Hypothalamus (tissue), 51 donors: ENCODE measurements at places on chromosomes 4 and X.

GRCh38 chrX:37424000-37424429 lies 74.9 kb downstream of the PRRG1 start:
- no peak for DNase-seq

GRCh38 chr4:156966836-156967235 lies 4.8 kb downstream of the PDGFC start:
- no peak for DNase-seq

DNA sequence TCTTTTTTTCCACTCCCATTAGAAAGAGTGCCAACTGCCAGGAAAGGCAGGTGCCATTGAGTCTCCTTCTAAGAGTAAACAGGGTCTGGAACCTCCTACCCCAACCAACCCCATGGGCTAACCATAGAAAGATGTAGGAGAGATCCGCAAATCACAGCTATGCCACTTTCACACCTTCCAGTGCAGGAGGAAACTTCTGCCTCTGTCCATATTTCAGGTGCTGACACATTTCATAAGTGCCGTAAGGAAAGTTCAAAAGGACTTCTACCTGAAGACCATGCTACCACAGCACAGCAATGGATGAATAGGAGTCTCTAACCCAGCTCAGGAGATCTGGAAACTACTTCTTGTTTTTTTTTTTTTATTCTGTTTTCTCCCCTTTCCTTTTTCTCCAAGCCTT lies 145.8 kb downstream of the FBXO8 start:
- no peak for DNase-seq

- DNase-seq, result no peak
Measured at GRCh38 chr4:183635741-183636140, 23.2 kb downstream of the RWDD4 start.

GRCh38 chr4:17512973-17513665 lies 1.2 kb upstream of the QDPR start:
- DNase-seq, result no peak

- DNase-seq, result no peak
Measured at GRCh38 chr4:13953083-13953482, 325.6 kb upstream of the BOD1L1 start.

- no peak for DNase-seq
Measured at GRCh38 chrX:17680732-17681413, 56.4 kb upstream of the SCML1 start.

DNA sequence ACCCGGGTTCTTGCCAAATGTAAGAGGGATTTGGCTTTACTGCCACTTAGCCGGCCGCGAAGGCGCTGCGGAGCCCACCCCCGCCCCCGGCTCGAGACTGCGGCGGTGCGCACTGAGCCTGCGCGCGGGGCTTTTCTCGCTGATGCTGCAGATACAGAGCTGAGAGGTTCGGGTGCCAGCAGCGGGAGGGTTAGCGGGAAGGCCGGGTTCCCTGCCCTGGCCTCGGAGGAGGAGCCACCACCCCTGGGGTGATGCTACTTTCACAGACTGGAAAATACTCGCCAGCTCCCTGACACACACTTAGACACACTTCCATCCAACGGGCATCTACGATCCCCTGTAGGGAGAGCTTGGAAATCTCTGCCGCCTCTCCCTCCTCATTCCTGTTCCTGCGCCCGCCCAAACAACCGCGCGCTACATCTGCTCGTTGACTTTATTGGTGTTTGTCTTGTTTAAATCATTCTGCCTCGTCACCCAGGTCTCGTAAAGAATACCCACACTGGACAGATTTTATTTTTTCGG lies 2.1 kb upstream of the PCDH7 start:
- peak; percentile 51 for DNase-seq

DNA sequence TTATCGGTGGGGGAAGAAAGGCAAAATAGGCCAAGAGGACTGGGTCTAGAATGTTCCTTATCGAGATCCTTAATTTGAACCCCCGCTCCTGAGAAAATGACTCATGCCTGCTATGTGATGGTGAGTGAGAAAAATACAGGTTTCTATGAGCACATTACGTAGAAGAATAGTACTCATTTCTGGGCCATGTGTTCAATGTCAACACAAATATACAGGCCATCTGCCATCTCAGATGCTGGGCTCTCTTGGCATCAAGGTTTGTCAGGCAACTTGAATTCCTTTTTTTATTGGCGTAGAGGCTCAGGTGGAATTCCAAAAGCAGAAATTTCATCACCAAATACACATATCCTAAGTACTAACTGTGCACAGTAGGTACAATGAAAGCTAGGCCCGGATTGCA lies 81.4 kb upstream of the TRIM2 start:
- DNase-seq, result no peak

DNA sequence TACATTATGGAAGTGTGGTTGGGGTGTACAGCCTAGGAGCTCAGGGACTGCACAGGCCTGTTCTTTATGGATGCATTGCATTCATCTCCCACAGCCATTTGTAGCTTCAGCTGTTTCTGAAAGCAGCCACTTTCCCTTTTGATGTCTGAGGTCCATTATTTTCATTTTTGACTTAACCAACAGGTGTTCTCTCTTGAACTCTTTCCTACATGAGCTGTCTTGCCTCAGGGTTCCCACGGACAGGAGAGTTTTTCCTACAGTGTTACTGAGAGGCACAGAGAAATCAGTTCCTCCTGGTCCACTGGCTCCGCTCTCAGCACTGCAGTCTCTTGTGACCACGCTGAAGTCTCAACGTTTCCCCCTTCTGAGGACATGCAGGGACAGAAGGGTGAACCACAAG lies 87.2 kb downstream of the RASL11B start:
- no peak for DNase-seq

GRCh38 chr4:176569301-176569700 lies 223.4 kb downstream of the VEGFC start:
- no peak for DNase-seq

DNA sequence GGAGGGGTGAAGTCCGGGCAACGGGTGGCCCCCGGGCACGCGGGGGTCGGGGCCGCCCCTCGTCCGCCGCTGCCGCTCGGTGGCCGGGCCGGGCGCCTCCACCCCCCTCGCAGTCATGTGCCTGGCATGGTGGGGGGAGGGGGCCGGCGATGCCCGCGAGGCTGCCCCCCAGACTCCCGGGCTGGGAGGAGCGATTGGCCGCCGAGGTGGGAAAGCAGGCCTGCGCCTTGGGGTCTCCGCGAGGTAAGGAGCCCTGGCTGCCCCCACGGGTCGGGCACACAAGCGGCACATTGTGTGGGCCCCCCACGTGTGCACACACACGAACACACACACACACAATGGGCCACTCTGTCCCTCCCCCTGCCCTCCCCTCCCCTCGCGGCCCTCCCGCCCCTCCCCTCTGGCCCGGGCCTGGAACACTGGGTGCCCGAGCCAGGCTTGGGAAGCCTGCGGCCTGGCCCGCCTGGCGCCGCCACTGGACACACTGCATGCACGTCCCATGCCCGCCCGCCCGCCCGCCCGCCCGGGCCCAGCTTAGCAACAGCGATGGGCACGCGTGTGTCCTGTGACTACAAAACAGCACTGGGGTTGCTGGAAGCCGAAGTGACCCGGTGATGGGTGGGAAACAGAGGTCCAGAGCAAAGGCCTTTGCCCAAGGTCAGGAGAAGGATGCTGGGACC lies 1.3 kb downstream of the SLC6A8 start:
- DNase-seq, result peak; percentile 75

DNA sequence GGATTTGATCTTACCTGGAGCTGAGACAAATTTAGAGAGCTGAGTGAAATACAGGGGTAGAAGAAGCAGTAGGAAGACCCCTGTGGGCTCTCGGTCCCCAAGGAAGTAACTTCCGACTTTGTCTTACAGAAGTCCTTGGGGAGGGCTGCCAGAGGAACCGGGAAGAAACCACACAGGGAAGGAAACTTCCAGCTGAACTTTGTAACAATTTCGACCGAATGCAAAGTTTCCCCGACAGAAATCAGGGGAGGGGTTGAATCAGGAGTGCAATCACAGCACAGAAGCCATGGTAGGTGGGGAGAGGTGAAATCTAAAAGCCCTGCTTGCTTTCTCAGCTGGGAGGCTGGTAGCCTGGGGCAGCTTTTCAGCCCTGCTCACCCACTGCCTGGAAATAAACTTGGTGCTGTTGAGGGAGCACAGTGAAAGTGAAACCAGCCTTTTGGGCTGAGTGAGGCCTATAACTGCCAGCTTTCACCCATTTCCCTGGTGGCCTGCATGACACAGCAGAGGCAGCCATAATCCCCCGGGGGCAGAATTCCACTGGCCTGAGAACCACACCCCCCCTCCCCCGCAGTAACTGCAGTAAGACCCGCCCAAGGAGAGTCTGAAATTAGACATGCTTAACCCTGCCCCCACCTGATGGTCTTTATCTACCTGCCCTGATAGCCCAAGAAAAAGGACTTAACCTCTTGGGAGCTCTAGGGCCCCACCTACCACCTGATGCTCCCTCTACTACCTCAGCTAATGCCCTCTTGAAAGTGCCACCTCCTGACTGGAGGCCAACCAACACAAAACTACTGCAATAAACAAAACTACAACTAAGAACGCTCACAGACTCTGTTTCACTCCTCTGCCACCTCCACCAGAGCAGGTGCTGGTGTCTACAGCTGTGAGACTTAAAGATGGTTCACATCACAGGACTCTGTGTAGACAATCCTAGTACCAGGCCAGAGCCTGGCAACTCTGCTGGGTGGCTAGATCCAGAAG lies 248.2 kb downstream of the PARM1 start:
- DNase-seq, result no peak

- no peak for DNase-seq
Measured at GRCh38 chrX:150575419-150575814, 7.0 kb downstream of the MTM1 start.

- DNase-seq, result no peak
Measured at GRCh38 chr4:14771504-14772175, 230.6 kb upstream of the CPEB2 start.

DNA sequence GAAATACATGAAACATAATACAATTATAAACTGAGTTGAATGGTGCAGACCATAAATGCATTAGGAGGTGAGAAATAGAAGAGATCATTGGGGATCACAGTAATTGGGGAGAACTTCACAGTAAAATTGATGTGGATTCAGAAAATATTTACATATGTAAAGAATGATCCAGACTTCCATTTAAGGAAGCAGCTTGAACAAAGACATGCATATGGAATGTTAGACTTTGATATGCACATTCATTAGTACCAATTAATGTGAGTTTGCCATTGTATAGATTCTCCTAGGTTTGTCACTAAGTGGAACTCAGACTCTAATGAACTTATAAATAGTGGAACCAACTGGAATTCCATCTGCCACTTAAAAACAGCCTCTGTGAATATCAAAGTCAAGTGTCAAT lies 235.6 kb downstream of the PARM1 start:
- DNase-seq, result no peak

DNA sequence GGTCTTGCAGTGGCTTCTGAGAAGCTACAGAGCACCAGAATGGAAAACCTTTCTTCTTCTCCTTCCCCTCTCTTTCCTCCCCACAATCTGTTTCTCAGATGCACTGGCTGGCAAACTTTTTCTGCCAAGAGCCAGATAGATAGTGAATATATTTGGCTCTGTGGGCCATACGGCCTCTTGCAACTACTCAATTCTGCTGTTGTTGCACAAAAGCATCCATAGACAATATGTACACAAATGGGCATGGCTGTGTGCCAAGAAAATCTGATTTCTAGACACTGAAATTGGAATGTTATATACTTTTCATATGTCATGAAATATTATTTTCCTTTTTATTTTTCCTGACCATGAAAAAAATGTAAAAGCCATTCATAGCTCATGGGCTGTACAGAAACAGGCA lies 3.1 kb downstream of the PHEX start:
- no peak for DNase-seq

GRCh38 chrX:16914058-16914457 lies 32.4 kb upstream of the REPS2 start:
- DNase-seq, result no peak

DNA sequence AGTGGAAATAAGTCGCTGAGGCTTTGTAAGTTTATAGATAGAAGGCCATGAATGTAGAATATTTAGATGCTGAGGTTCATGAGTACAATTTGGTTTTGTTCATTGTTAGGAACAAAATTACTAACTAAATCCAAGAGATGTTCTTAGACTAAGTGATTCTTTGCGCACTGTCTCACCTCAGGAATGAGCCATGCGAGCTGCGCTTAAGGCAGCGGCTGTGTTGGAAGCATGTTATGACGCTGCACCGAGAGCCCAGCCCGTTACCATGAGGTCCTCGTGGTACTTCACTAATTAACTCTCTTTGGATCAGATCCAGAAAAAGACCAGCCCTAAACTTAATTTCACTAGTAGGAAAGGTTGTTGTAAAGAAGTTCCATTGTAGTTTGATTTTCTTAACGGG lies 166.2 kb downstream of the RAPGEF2 start:
- DNase-seq, result no peak

GRCh38 chrX:46739736-46740135 lies 19.2 kb downstream of the SLC9A7 start:
- DNase-seq, result no peak

DNA sequence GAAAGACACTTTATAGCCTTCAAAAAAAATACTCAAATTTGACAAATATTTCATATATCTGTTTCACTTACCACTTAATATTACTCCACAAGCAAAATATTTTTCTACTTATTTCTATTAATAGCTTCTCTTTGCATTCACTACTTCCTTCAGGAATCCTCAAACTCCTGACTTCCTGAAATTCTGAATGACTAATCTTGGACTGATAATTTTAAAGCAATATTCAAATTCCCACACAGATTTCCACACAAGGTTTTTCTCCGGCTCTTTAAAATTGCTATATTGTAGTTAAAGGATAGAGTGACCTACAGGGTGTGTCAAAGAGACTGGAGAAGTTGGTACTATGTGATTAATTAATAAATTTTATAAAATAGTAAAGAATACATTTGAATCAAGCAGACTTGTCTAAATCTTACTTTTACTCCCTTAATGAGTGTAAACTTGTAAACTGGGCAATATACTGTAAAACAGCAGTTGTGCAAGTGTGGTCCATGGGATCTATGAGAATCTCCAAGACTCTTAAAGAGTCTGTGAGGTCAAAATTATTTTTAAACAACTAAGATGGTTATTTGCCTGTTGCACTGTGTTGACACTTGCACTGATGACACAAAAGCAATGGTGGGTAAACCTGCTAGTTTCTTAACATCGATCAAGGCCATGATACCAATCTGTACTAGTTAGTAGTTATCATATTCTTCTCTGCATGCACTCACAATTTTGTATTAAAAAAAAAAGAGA lies 44.5 kb downstream of the ANKRD17 start:
- DNase-seq, result no peak

DNA sequence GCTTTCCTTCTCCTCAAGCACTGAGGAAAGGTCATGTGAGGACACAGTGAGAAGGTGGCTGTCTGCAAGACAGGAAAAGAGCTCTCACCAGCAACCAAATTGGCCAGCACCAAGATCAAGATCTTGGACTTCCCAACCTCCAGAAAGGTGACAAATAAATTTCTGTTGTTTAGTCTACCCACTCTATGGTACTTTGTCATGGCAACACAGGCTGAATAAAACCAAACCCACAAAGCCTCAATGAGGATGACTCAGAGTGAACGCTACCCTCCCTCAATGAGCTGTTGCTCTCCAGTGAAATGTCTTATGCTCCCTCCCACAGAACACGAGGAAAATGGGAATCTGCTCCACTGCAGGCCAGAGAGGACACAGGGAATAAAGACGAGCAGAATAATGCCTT lies 244.1 kb downstream of the RAB28 start:
- no peak for DNase-seq

- no peak for DNase-seq
Measured at GRCh38 chrX:130072345-130072740, 38.0 kb downstream of the ELF4 start.
